ENCODE measurements at places on chromosomes 16 and 17. TPM values are rescaled to one million over a fixed set of nuclear protein-coding genes. Genes with fewer than 3 reads are reported as not detected.

The PARN gene
- 27.0 TPM for total RNA-seq

The CA4 gene
- 1.8 TPM for total RNA-seq

The USP43 gene
- total RNA-seq = 5.1 TPM

The HOXB8 gene
- not detected for total RNA-seq

The RHBDF1 gene
- total RNA-seq = 3.7 TPM

The SSTR5 gene
- 0.23 TPM for total RNA-seq

The ARL5C gene
- not detected for total RNA-seq

The TMEM231 gene
- total RNA-seq = 33.4 TPM

The COX11 gene
- total RNA-seq = 81.2 TPM

The IRX3 gene
- 6.5 TPM for total RNA-seq

The SYCE1L gene
- 2.1 TPM for total RNA-seq

The BCAR1 gene
- total RNA-seq = 25.8 TPM

The CRHR1 gene
- total RNA-seq = 6.2 TPM

The SLC12A3 gene
- total RNA-seq = not detected

The FNDC8 gene
- total RNA-seq = not detected

The TCAP gene
- 1.4 TPM for total RNA-seq

The DLX4 gene
- not detected for total RNA-seq

The IRX6 gene
- 0.69 TPM for total RNA-seq

The CCDC200 gene
- total RNA-seq = not detected

The SLC6A2 gene
- not detected for total RNA-seq

The FOXF1 gene
- 0.92 TPM for total RNA-seq

The ODAD4 gene
- total RNA-seq = 6.5 TPM

The PABPN1L gene
- total RNA-seq = not detected

The TBC1D3E gene
- not detected for total RNA-seq

The VTN gene
- 0.69 TPM for total RNA-seq

The KRT27 gene
- not detected for total RNA-seq

The METTL26 gene
- 30.7 TPM for total RNA-seq

The UBN1 gene
- 17.1 TPM for total RNA-seq

The ZG16B gene
- 0.23 TPM for total RNA-seq

The SNAI3 gene
- total RNA-seq = not detected

The GAST gene
- not detected for total RNA-seq

The KRT25 gene
- not detected for total RNA-seq

The FOXC2 gene
- total RNA-seq = 0.23 TPM

The HOXB7 gene
- not detected for total RNA-seq

The ABI3 gene
- 0.92 TPM for total RNA-seq

The CD7 gene
- total RNA-seq = not detected

The TPSD1 gene
- total RNA-seq = not detected

The TNK1 gene
- total RNA-seq = 1.4 TPM

The SPNS2 gene
- 16.6 TPM for total RNA-seq

The OR1F1 gene
- 0.69 TPM for total RNA-seq

The FAM171A2 gene
- total RNA-seq = 51.4 TPM

The KRTAP1-5 gene
- not detected for total RNA-seq

The CEP95 gene
- total RNA-seq = 54.4 TPM

The TEX14 gene
- 0.69 TPM for total RNA-seq

The SLC9A5 gene
- 2.8 TPM for total RNA-seq

The MATCAP1 gene
- 58.8 TPM for total RNA-seq

The PRSS36 gene
- 2.8 TPM for total RNA-seq

The COL1A1 gene
- 42.7 TPM for total RNA-seq

The P2RX5 gene
- 13.4 TPM for total RNA-seq

The IL17C gene
- not detected for total RNA-seq

The EVPLL gene
- 0.69 TPM for total RNA-seq

The CMTM2 gene
- total RNA-seq = not detected

The CAPNS2 gene
- not detected for total RNA-seq

The CFAP97D1 gene
- total RNA-seq = not detected

The GPR139 gene
- total RNA-seq = 3.2 TPM

The TEKT5 gene
- total RNA-seq = 1.2 TPM
